Breast epithelium (tissue), 4 donors: ENCODE measurements at places on chromosomes 3 and 15. TPM values are rescaled to one million over a fixed set of nuclear protein-coding genes. Genes with fewer than 3 reads are reported as not detected.

Gene COX17
- 26.7 TPM for total RNA-seq

Gene RPL32
- total RNA-seq, result 950 TPM

Gene NSMCE3
- total RNA-seq, result 11.1 TPM

Gene USP50
- total RNA-seq, result 1.3 TPM

DNA sequence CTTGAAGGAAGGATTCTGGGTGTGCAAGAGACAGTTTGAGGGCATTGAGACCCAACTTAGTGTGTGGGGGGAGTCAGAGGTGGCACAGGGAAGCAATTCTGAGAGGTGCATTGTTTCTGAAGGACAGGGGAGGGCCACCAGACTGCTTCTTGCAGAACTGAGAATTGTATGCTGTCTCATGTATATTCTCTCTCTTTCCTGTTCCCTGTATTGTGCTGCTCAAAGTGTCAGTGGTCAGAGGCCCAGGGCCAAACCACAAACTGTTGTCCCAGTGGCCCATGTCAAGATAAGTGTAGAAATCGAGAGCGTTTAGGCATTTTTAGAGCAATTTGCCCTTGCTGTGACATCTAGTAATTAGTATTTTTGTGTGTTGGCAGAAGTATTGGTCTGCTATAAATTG lies 567.1 kb downstream of the EDEM1 start:
- no peaks in the 10 kb centered on the region for H3K36me3 ChIP-seq
- no peaks in the 10 kb centered on the region for H3K27me3 ChIP-seq
- H3K27ac ChIP-seq, result no peak overlapping the region

DNA sequence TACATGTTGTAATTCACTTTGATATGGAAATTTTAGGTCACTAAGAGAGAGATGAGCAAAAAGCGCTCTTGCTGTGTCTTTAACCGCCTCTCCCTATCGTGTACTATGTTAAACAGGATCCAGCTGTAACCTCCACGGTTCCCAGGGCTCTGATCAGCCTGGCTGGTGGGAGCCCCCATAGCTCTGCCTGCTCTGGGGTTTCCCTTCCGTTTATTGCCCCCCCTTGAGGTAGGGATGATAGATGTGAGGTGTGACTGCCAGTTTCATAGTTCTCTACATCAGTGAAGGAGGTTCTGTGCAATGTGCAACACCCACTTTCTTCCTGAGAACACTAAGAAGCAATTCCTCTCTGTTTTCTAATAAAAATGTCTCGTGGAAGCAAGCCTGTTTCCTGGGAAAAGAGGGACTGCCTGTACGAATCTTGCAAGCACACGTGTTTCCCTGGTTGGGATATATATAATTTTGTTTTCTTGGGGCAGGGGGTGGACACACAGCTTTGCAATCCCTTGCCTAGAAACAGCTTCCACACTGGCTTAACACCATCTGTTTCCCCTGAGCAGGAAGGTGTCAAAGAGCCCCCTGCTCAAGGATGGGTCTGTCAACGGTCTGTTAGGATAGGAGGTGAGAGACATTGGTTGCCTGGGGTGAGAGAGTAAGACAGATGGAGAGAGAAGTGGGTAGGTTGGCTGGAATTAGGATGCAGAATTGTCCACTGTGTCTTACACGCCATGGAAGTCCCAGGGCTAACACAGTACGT lies 23.8 kb downstream of the CORO2B start:
- no peaks in the 10 kb centered on the region for H3K4me1 ChIP-seq
- no peak overlapping the region for H3K4me3 ChIP-seq
- no peak for DNase-seq
- no peaks in the 10 kb centered on the region for H3K36me3 ChIP-seq
- peak overlapping the region; percentile 7 for H3K27ac ChIP-seq
- no peaks in the 10 kb centered on the region for H3K27me3 ChIP-seq

GRCh38 chr3:141561426-141562034 lies 74.7 kb downstream of the RASA2 start:
- H3K27me3 ChIP-seq, result no peaks in the 10 kb centered on the region
- no peaks in the 10 kb centered on the region for H3K4me1 ChIP-seq
- H3K27ac ChIP-seq, result no peak overlapping the region
- H3K4me3 ChIP-seq, result no peak overlapping the region

DNA sequence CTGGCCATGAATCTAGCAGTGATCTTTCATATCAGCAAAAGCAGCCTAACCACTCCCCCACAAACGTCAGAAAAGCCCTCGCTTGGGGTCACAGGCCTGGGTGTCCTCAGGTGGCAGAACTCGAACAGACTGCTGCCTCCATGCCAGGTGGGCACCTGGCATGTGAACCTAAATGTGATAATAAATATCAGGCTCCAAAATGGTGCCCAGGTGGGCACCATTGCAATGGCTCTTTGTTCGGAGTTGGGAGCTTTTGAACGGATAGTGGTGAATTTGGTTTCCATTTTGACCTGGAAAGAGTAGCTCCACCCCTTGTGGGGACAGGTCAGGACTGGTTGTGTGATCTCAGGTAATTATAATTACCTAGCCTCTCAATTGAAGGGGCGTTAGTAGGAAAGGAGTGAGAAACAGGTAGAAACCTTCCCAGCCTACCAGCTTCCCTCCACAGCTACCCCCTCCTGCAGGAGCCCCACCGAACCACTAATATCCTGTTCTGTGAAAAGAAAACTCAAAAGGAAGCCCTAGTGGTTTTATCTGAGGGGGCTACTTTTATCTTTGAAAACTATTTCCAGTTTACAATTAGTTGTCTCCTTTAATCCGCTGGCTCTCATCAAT lies 18.1 kb downstream of the MYO1E start:
- peaks cover 5% of the 10 kb centered on the region for H3K4me1 ChIP-seq
- H3K36me3 ChIP-seq, result no peaks in the 10 kb centered on the region
- no peak overlapping the region for H3K4me3 ChIP-seq
- no peak for DNase-seq

- no peaks in the 10 kb centered on the region for H3K27me3 ChIP-seq
- peak; percentile 35 for DNase-seq
- H3K36me3 ChIP-seq, result no peaks in the 10 kb centered on the region
- H3K27ac ChIP-seq, result peak overlapping the region; percentile 93
Measured at GRCh38 chr15:96340598-96341512, 10.4 kb downstream of the NR2F2 start.

GRCh38 chr15:70186152-70186551 lies 88.4 kb upstream of the TLE3 start:
- H3K36me3 ChIP-seq, result no peaks in the 10 kb centered on the region
- H3K27ac ChIP-seq, result no peak overlapping the region
- H3K4me1 ChIP-seq, result no peaks in the 10 kb centered on the region
- H3K4me3 ChIP-seq, result no peak overlapping the region

GRCh38 chr3:65170390-65171042 lies 482.7 kb upstream of the ADAMTS9 start:
- no peaks in the 10 kb centered on the region for H3K4me1 ChIP-seq
- peak overlapping the region; percentile 41 for H3K27ac ChIP-seq
- H3K27me3 ChIP-seq, result no peaks in the 10 kb centered on the region
- DNase-seq, result peak; percentile 84

DNA sequence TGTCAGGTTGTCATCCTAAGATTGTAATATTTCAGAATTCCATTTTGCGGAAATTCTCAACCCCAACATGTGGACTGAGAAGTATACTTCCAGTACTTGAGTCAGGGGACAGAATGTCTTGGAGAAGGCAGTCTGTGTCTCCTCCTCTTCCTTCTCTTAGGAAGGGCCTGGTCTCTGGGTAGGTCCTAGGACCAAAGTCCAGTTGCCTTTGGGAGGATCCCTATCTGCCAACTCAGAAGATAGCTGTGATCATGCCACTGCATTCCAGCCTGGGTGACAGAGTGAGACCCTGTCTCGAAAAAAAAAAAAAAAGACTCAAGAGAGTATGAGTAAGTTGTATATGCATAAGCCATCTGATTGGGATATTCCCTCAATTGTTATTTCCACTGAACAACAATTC lies 23.9 kb upstream of the FAM3D start:
- H3K27me3 ChIP-seq, result no peaks in the 10 kb centered on the region
- H3K4me1 ChIP-seq, result no peaks in the 10 kb centered on the region
- H3K27ac ChIP-seq, result no peak overlapping the region
- no peak overlapping the region for H3K4me3 ChIP-seq

GRCh38 chr3:3798631-3799113 lies 559 bp upstream of the LRRN1 start:
- no peak for DNase-seq
- no peaks in the 10 kb centered on the region for H3K4me1 ChIP-seq
- no peaks in the 10 kb centered on the region for H3K27me3 ChIP-seq
- no peaks in the 10 kb centered on the region for H3K36me3 ChIP-seq

DNA sequence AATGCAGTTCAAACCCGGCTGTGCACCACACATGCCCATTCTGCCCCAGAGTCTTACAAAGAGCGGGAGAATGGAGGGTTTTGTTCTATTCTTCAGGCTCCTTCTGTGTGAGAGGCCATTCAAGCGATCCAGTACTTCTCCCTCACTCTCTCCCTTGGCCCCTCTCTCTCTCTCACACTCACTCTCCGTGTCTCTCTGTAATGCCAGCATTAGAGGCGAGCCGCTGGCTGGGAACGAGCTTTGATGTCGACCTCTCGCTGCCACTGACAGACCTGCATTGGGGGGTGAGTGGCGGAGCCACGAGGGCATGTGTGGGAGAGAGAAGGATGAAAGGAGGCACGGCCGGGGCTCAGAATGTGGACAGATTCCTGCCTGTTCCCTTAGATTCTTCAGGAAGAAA lies 231.7 kb upstream of the ARRDC4 start:
- no peak for DNase-seq
- H3K4me3 ChIP-seq, result no peak overlapping the region
- H3K27me3 ChIP-seq, result no peaks in the 10 kb centered on the region
- no peaks in the 10 kb centered on the region for H3K4me1 ChIP-seq
- H3K27ac ChIP-seq, result no peak overlapping the region

DNA sequence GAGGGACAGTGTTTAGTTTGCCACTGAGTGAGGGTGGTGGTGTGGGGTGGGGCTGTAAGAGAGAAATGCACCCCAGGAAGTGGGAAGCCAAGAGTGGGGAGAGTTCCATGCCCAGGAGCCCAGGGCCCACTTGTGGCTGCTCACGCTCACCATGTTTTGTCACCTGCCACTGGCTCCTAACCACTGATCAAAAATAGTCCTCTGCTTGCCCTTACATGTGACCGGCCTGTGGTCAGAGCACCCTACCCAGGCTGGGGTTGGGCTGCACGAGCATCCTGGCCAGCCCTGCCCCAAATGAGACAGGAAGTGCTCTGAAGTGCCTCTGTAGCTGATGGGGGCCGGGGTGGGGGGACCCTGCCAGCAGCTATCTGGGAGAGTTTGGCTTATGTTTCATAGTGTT lies 216.3 kb downstream of the RPLP1 start:
- H3K27me3 ChIP-seq, result no peaks in the 10 kb centered on the region
- H3K27ac ChIP-seq, result no peak overlapping the region
- no peak for DNase-seq
- no peaks in the 10 kb centered on the region for H3K4me1 ChIP-seq

GRCh38 chr15:40097968-40098476 lies 10.7 kb downstream of the BMF start:
- H3K27me3 ChIP-seq, result no peaks in the 10 kb centered on the region
- H3K4me3 ChIP-seq, result peak overlapping the region; percentile 51
- H3K27ac ChIP-seq, result peak overlapping the region; percentile 92
- DNase-seq, result no peak
- peaks cover 28% of the 10 kb centered on the region for H3K4me1 ChIP-seq

DNA sequence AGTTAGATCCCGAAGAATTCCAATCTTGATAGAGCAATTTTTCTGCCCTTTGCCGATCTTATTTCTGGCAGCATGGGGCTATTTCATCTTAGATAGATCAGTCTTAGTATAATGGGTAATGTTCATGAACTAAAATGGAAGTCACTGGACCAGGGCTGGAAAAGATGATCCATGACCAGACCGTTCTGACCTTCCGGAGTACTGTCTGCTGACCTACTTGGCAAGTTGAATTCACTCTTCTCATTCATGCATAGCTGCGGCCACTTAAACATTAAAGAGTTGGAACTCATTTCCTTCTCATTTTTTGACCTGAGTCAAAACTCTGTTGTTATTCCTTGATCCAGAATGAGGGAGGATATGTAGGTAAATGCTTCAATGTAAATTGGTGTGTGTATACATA lies 32.5 kb downstream of the GMNC start:
- DNase-seq, result no peak
- no peak overlapping the region for H3K4me3 ChIP-seq
- no peaks in the 10 kb centered on the region for H3K36me3 ChIP-seq

GRCh38 chr3:42664438-42664803 lies 10.9 kb downstream of the ZBTB47 start:
- H3K4me1 ChIP-seq, result no peaks in the 10 kb centered on the region
- DNase-seq, result no peak
- H3K27me3 ChIP-seq, result no peaks in the 10 kb centered on the region
- no peaks in the 10 kb centered on the region for H3K36me3 ChIP-seq
- H3K27ac ChIP-seq, result no peak overlapping the region
- no peak overlapping the region for H3K4me3 ChIP-seq
